Ascending aorta (tissue), 2 donors: ENCODE measurements at places on chromosomes 1 and 21.
A peak's percentile ranks its signal among the peaks of the same experiment; 100 is the strongest.

DNA sequence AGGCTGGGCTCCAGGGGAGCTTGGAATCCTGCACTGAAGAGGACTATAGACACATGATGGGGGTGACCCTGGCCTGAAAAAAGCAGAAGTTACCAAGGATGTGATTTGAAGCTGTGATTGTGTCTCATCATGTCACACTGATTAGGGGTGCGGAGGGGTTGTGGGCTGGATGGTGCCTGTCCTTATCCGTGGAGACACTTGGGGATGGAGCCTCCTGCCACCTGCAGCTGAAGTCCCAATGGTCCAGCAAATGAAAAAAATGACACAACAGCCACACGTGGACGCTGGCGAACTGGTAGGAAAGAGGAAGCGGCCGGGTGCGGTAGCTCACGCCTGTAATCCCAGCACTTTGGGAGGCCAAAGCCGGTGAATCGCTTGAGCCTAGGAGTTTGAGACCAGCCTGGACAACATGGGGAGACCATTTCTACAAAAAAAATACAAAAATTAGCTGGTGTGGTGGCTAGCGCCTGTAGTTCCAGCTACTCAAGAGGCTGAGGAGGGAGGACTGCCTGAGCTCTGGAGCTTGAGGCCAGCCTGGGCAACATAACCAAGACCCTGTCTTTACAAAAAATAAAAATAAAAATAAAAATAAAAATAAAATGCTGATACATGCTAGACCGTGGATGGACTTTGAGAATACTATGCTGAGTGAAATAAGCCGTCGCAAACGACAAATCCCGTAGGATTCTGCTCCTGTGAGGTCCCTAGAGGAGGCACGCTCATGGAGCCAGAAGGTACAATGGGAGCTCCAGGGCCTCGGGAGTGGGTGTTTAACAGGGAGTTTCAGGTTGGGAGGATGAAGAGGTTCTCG lies 838 bp upstream of the IBA57 start:
- peak overlapping the region; percentile 98 for H3K27ac ChIP-seq
- no peak for DNase-seq
- H3K27me3 ChIP-seq, result no peaks in the 10 kb centered on the region
- peak overlapping the region; percentile 91 for H3K4me3 ChIP-seq

GRCh38 chr1:165856021-165856420 lies 28.6 kb downstream of the UCK2 start:
- no peaks in the 10 kb centered on the region for H3K36me3 ChIP-seq
- DNase-seq, result no peak
- H3K4me1 ChIP-seq, result peaks cover 3% of the 10 kb centered on the region
- no peak overlapping the region for H3K27ac ChIP-seq
- no peak overlapping the region for H3K4me3 ChIP-seq

- no peaks in the 10 kb centered on the region for H3K36me3 ChIP-seq
- H3K27me3 ChIP-seq, result no peaks in the 10 kb centered on the region
- no peak overlapping the region for H3K4me3 ChIP-seq
- H3K4me1 ChIP-seq, result no peaks in the 10 kb centered on the region
Measured at GRCh38 chr1:25140073-25140797, 92.1 kb downstream of the SYF2 start.

- no peaks in the 10 kb centered on the region for H3K36me3 ChIP-seq
- peak overlapping the region; percentile 74 for H3K27ac ChIP-seq
- peaks cover 21% of the 10 kb centered on the region for H3K4me1 ChIP-seq
- no peak for DNase-seq
- peak overlapping the region; percentile 39 for H3K4me3 ChIP-seq
Measured at GRCh38 chr1:111593403-111594305, 25.9 kb upstream of the RAP1A start.

- DNase-seq, result no peak
- H3K27ac ChIP-seq, result no peak overlapping the region
- H3K4me3 ChIP-seq, result no peak overlapping the region
- H3K4me1 ChIP-seq, result peaks cover 4% of the 10 kb centered on the region
- H3K27me3 ChIP-seq, result no peaks in the 10 kb centered on the region
Measured at GRCh38 chr1:227546059-227546458, 17.3 kb upstream of the ZNF678 start.

DNA sequence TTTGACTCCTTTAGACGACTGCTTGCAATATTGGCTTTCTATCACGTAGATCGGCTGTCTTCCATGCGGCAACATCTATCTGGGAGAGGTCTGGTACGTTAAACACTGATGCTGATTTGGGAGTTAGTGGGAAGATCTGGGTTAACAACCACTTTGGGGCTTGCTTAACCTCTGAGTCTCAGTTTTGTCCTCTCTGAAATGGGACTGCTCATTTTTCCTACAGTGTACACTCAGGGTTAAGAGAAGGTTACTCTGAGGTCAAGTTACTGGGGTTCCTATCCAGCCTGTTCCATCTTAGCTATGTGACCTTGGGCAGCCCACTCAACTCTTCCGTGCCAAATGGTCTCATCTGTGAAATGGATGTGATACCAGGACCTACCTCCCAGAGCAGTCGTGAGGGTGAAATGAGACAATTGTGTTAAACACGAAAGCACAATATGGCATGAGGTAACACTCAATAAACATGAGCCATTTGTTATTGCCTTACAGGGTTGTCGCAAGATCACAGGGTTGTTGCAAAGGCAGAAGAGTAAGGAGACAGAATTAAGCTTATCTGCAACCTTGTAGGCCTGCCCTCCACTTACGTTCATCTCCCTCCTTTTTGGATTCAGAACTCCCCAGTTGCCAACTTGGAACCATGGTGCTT lies 5.6 kb downstream of the ABCA4 start:
- no peak for DNase-seq
- no peaks in the 10 kb centered on the region for H3K4me1 ChIP-seq
- H3K27ac ChIP-seq, result no peak overlapping the region
- H3K27me3 ChIP-seq, result no peaks in the 10 kb centered on the region
- no peaks in the 10 kb centered on the region for H3K36me3 ChIP-seq

GRCh38 chr1:203306089-203306964 lies 1.0 kb downstream of the BTG2 start:
- peaks cover 33% of the 10 kb centered on the region for H3K36me3 ChIP-seq
- H3K4me3 ChIP-seq, result peak overlapping the region; percentile 90
- peak overlapping the region; percentile 99 for H3K27ac ChIP-seq
- DNase-seq, result peak; percentile 94

DNA sequence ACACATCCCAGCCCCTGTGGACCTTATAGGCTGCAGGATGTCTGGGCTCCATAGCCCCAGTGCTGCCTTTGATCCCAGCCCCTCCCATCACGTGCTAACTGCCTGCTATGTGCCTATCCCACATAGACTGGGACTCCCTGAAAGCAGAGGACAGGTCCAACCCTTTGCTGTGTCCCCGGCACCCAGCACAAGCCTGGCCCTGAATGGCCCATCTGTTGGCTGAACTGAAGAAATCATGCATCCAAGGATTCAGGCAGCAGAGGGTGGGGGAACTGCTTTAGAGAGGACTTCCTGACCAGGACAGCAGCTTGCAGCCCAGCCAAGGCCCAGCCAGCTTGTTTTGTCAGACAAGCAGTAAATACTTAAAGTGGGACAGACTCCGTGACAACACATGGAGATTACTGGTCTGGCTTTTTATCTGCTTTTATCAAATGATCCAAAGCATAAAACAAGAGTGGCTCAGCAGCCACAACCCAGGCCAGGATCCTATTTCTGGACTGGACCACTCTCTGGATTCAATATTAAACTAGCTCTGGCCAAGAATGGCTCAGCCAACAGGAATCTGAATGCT lies 69.3 kb downstream of the GLIS1 start:
- no peaks in the 10 kb centered on the region for H3K36me3 ChIP-seq
- no peak overlapping the region for H3K27ac ChIP-seq
- H3K4me3 ChIP-seq, result no peak overlapping the region
- no peak for DNase-seq

DNA sequence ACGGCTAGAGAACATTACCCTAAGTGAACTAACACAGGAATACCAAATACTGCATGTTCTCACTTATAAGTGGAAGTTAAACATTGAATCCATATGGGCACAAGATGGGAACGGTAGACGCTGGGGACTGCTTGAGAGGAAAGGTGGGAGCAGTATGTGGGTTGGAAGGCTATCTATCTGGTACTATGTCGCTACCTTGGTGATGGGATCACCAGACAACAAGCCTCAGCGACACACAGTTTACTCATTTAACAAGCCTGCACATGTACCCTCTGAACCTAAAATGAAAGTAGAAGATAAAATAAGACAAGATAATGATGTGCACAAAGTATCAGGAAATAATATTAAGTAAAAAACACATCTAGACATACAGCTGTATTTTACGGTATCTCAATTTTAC lies 819 bp downstream of the PYHIN1 start:
- no peaks in the 10 kb centered on the region for H3K27me3 ChIP-seq
- H3K27ac ChIP-seq, result no peak overlapping the region
- no peak for DNase-seq
- H3K4me1 ChIP-seq, result no peaks in the 10 kb centered on the region
- H3K36me3 ChIP-seq, result no peaks in the 10 kb centered on the region

DNA sequence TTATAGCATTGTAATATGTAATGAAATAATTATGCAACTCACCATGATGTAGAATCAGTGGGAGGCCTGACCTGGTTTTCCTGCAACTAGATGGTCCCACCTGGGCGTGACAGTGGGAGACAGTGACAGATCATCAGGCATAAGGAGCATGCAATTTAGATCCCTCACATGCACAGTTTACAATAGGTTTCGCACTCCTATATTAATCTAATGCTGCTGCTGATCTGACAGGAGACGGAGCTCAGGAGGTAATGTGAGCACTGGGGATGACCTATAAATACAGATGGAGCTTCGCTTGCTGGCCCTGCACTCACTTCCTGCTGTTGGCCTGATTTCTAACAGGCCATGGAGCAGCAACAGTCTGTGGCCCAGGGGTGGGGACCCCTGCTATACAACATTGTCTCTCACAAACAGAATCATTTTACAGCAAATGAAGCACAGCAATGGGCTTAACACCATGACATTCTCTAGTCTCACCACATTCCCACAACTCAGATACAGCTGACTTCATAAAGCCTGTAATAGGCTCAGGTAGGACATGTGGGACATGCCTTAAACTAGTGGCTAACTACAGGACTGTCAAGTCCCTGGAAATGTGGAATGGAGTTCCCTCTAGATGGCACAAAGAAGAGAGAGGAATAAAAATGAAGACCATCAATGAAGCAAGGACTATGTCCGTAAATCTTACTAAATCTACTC lies 40.7 kb upstream of the SLC5A9 start:
- H3K36me3 ChIP-seq, result no peaks in the 10 kb centered on the region
- no peak overlapping the region for H3K27ac ChIP-seq
- no peak overlapping the region for H3K4me3 ChIP-seq
- H3K4me1 ChIP-seq, result no peaks in the 10 kb centered on the region
- no peaks in the 10 kb centered on the region for H3K27me3 ChIP-seq

GRCh38 chr1:107339775-107340174 lies 198.9 kb downstream of the NTNG1 start:
- H3K27ac ChIP-seq, result no peak overlapping the region
- H3K36me3 ChIP-seq, result no peaks in the 10 kb centered on the region
- DNase-seq, result no peak
- no peak overlapping the region for H3K4me3 ChIP-seq
- H3K27me3 ChIP-seq, result no peaks in the 10 kb centered on the region

DNA sequence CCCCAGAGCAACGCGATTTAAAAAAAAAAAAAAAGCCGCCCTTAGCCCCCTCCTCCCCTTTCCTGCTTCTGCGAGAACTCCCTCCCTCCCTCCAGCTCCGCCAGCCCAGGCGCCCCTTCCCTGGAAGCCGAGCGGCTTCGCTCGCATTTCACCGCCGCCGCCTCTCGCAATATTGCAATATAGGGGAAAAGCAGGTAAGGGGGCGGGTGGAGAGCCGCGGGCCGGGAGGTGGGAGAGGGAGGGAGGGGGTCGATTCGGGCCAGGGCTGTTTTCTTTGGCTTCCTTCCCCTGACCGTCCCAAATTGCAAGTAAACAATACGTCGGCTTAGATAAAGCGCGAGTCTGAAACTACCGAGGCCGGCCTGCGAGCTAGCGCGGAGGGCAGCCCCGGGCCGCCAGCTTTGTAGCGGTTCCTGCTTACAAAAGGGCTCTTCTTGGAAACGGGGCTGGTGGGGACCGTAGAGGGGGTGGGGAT lies 408 bp downstream of the LMO4 start:
- H3K27ac ChIP-seq, result peak overlapping the region; percentile 98
- H3K4me1 ChIP-seq, result peaks cover 11% of the 10 kb centered on the region
- no peaks in the 10 kb centered on the region for H3K27me3 ChIP-seq
- H3K36me3 ChIP-seq, result no peaks in the 10 kb centered on the region

DNA sequence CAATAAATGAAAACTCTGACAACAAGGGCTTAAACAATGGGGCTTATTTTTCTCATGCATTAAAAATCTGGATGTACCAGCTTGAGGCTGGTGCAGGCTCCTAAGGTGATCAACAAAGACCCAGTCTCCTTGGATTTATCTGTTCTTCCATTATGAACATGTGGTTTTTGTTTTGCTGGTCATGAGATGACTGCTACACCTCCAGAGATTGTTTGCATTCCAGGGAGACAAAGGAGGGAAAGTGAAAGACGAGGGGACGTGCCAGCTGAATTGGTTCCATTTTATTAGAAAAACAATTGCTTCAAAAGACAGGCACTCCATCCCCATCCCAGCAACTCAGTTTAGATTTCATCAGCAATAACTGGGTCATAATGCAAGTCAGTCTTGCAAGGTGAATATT lies 90.9 kb upstream of the KCNK1 start:
- DNase-seq, result no peak
- H3K27ac ChIP-seq, result no peak overlapping the region
- H3K4me1 ChIP-seq, result no peaks in the 10 kb centered on the region
- no peaks in the 10 kb centered on the region for H3K27me3 ChIP-seq

DNA sequence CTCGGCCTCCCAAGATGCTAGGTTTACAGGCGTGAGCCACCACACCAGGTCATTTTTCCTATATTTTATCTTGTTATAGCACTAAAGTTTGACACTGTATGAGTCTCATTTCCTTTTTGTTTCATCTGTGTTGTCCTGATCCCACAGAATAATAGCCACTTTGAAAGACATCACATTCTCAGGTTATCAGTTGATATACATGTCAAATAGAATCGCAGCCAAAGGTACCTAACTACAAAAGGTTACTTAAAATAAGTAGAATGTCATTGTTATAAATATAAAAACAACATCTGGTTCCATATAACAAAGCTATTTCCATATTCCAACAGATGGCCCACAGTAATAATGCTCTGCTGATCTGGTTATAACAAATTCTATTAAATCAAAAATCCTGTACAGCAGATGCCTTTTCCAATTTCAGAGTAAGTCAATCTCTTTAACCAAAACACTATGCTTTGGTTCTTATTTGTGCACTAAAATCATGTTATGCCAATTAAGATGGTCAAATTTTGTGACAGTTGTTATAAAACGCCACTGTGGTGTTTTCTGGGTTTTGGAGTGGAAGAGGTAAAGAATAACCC lies 6.0 kb downstream of the FOXJ3 start:
- H3K27me3 ChIP-seq, result no peaks in the 10 kb centered on the region
- no peak overlapping the region for H3K27ac ChIP-seq
- H3K36me3 ChIP-seq, result no peaks in the 10 kb centered on the region
- H3K4me1 ChIP-seq, result peaks cover 13% of the 10 kb centered on the region
- no peak for DNase-seq

GRCh38 chr1:186073697-186074096 lies 301.4 kb downstream of the TPR start:
- H3K27ac ChIP-seq, result no peak overlapping the region
- no peak overlapping the region for H3K4me3 ChIP-seq
- H3K36me3 ChIP-seq, result peaks cover 4% of the 10 kb centered on the region
- H3K4me1 ChIP-seq, result peaks cover 2% of the 10 kb centered on the region

- peaks cover 23% of the 10 kb centered on the region for H3K4me1 ChIP-seq
- no peaks in the 10 kb centered on the region for H3K27me3 ChIP-seq
- H3K27ac ChIP-seq, result no peak overlapping the region
- no peaks in the 10 kb centered on the region for H3K36me3 ChIP-seq
Measured at GRCh38 chr1:172323686-172324085, 96.8 kb upstream of the C1orf105 start.
